Endothelial cell of umbilical vein (primary cell): ENCODE measurements at places on chromosomes 3 and 15.

- DNase-seq, result no peak
Observed at GRCh38 chr3:20072422-20072821, 32.2 kb downstream of the KAT2B start.

DNA sequence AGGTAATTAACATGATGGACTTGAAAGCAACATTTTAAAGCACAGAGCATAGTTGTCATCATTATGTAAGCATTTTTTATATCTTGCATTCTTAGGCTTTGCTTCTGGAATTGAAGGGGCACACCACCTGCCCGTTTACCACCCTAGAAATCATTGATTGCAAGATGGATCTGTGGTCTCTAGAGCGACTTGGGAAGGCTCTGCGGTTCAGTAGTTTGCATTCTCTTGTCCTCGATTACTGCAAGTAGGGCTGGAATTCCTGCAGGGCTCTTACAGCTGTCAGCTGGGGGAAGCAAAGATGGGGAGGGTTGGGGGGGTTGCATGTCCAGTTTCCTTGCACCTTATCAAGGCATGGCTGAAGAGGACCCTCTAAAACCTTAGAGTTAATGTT lies 56.7 kb upstream of the RNF7 start:
- no peak for DNase-seq

- DNase-seq, result peak; percentile 51
Observed at GRCh38 chr15:60540002-60540651, 61.2 kb upstream of the ICE2 start.

- DNase-seq, result peak; percentile 88
Observed at GRCh38 chr3:11199902-11200845, 45.9 kb downstream of the HRH1 start.

DNA sequence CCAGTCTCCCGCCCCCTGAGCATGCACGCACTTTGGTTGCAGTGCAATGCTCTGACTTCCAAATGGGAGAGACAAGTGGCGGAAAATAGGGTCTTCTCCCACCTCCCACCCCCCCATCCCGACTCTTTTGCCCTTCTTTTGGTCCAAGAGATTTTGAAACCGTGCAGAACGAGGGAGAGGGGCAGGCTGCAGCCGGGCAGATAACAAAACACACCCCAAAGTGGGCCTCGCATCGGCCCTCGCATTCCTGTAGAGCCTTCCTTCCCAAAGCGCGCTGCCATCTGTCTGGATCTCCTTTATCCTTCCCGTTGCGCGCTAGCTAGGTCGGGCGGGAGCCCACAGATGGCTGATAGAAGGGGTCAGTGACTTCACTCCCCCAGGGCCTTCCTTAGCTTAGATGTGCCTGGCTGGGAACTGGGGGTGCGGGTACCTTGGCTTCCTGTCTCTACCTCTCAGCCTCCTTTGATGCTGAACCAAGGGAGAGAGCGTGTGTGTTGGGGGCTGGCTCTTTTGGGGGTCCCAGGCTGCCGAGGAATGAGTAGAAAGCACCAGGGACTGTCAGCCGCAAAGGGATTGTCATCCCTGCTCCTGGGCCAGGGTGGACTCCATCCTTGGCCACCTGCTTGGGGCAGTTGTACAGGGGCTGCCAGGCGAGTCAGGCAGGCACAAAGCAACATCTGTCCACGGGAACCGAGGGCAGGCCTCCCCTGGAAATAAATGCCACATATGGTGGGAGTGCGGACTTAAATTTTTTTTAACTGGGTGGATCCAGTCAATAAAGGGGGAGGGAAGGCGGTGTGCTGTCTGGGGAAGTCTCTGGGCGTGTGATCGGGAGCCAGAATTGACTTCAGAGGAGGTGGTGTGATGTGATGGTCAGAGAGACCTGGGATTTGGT lies 1.8 kb downstream of the SMAD3 start:
- DNase-seq, result peak; percentile 38

GRCh38 chr3:5891711-5892110 lies 704.2 kb downstream of the EDEM1 start:
- no peak for DNase-seq

DNA sequence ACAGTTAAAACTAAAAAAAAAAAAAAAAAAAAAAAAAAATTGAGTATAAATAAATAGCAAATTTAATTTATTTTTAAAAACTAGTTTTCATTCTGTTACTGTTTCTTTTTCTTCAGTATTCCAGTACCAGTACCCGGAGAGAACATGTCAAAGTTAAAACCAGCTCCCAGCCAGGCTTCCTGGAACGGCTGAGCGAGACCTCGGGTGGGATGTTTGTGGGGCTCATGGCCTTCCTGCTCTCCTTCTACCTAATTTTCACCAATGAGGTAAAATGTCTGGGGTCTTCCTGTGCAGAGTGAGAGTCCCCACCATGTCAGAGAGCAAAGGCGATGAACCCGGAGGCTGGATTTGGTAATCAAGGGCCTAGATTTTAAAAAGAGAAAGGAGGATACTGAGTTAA lies 4.4 kb downstream of the TMEM43 start:
- no peak for DNase-seq

- DNase-seq, result no peak
Observed at GRCh38 chr3:119649761-119650160, 10.6 kb downstream of the POPDC2 start.

- DNase-seq, result peak; percentile 78
Observed at GRCh38 chr3:50246517-50246954, 10.5 kb downstream of the GNAI2 start.

GRCh38 chr3:23495507-23495906 lies 292.4 kb downstream of the UBE2E2 start:
- DNase-seq, result peak; percentile 75

- DNase-seq, result no peak
Observed at GRCh38 chr3:55626279-55626665, 139.2 kb upstream of the WNT5A start.

GRCh38 chr15:101091080-101092017 lies 160.5 kb downstream of the CHSY1 start:
- DNase-seq, result peak; percentile 86

GRCh38 chr15:66832664-66833063 lies 130.6 kb downstream of the SMAD6 start:
- DNase-seq, result no peak

- DNase-seq, result peak; percentile 78
Observed at GRCh38 chr3:119627461-119627860, 29.8 kb downstream of the PLA1A start.

GRCh38 chr3:19644405-19644804 lies 289.6 kb downstream of the EFHB start:
- no peak for DNase-seq

DNA sequence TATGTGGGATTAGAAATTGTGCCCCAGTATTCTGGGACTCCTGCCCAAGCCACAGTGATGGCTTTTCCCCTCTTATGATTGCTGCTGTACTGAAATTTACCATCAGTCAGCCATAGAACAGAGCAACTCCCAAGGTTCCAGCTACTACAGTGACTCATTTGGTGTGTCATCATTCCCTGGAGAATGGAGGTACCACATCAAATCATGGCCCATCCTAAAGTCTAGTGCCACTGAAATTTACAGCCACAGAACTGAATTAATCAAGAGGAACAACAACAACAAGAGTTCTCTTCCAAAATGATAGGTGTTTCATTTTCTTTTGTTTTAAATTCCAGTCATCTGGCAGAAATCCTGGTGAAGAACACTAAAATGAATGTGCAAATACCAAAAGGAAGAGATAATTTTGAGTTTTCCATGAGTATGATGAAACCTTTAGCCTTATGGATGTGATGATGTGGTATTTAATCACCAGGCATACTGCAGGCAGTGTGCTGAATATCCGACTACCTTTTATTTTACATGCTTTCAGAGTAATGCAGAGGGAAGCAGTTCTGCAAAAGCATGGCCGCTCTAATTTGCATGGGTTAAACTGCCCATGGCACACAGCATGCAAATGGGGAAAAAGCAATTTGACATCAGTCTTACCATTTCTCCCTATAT lies 75.6 kb upstream of the SLC2A2 start:
- DNase-seq, result no peak

DNA sequence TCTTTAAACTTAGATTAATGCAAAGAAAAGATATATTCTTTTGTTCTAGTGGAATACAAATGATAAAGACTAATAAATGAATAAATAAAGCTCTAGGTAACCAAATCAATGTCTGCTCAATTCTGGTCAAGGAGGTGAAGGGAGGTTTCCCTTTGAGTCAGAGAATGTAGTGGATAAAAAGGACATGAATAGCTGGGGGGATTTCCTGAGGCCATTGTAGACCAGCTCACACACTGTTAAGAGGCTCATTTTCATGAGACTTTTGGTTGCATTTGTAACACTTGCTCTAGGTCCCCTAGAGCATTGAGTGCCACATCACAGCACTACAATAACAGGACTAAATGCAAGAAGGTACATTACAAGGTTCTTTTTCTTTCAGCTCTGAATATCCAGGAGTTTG lies 170.7 kb downstream of the TIGIT start:
- no peak for DNase-seq

DNA sequence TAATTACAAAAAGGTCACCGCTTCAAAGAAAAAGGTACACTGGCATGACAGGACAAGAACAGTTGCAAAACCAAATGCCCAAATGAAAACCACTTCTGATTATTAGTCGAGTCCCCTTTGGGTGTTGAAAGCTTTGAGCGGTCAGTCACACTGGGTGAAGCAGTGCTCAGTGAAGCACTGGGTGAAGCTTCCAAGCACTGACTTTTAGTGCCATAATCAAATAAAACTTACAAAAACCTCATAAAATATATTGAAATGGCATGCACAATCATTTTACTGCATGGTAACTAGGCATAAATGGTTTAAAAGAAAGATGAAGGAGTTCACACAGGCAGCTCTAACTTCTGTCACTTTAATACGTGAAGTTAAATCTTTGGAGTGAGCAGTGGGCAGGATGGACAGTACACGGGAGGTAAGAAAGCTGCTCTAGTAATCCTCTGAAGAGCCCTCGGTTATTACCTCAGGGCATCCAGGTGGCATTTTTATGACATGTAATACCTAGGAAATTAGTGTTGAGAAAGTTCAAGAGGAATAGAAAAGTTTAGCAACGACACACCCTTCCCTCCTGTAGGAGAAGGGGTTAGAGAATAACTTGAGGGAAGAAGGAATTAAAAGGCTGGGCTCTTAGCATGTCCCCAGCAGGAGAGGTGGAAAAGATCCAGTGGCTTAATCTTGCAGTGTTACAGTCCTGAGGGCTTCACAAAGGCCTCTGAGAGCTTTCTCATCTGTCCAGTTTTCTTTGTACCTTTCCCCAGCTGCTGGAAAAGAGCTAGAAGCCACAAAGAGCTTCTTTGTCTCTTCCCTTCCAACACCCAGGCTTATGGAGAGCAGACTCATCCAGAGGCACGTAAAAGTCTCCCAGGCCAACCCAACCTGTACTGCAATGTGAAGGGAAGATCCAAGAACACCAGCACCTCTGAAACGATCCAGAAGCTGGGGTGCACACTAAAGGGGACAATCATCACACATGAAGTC lies 64.9 kb upstream of the MYO5C start:
- DNase-seq, result no peak

GRCh38 chr3:111194048-111194447 lies 122.4 kb downstream of the NECTIN3 start:
- no peak for DNase-seq

- peak; percentile 26 for DNase-seq
Observed at GRCh38 chr15:29596266-29596665, 226.0 kb downstream of the TJP1 start.

DNA sequence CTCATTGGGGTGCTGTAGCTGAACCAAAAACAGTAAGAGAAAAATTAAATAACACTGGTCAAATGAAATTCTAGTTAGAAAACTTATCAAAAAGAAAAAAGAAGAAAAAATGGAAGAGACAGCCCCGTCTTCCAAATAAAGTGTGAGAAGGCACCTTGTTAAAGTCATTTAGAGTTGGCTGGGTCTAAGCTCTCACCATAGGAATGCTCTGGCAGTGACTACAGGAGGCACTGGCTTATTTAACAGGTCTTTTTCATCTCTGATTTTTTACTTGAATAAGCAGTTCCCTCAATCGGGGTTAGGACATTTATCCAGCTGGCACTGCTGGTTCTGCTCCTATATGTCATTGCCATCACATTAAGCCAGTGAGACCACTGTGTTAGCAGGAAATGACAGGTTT lies 1.6 kb upstream of the ABI3BP start:
- no peak for DNase-seq

GRCh38 chr3:57003676-57004075 lies 56.8 kb upstream of the SPATA12 start:
- DNase-seq, result no peak

DNA sequence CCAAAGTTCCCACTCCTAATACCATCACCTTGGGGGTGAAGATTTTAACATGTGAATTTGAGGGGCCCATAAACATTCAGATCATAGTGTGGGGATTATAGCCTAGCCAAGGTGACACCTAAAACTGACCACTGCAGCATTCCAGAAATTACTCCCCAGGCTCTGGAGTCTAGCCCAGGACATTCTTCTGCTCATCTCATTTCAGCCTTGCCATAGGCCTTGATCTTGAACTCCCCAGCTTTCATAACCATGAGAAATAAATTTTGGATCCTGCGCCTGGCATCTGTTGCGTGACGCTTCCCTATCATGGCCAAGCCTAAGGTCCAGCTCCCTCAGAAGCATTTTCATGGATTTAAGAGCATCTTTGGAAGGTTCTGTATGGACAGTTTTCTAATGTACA lies 502.9 kb upstream of the THBS1 start:
- DNase-seq, result no peak

DNA sequence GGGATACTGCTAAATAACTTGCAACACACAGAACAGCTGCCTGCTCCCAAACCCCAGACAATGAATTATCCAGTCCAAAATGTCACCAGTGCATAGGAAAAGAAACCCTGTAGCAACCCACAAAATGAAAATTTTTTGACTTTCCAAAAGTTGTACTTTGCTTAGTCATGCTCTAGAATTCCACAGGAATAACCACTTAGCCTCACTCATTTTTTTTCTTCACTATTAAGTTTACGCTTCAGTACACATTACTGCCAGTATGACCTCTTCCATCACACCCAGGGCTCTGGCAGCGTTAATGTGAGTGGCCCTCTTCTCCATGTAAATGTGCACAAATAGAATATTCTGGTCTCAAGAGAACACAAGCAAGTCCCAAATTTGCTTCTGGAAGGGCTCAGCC lies 259.8 kb downstream of the MAGI1 start:
- DNase-seq, result no peak

DNA sequence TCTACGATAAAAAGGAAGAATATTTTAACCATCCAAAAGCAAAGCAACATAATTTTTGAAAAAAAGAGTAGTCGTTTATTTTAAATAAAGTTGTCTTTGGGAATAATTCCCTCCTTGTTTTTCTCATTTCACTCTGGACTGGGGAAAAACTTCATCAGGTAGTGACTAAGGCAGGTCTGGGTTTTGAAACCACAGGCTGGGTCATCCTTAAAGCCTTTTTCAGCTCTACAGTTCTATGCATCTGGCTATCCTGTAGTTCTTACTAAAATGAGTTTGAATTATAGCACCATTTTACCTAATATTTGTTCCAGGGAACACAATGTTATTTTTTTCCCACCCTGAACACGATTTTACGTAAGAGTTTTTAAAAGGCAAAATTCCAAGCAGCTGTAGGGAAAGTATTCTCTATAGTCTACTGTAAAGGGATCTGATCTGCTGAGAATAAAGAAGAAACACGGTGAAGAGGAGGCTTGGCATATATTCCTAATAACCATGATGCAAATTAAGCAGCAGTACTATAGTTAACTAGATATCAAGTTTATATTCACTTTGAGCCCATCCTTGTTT lies 107.7 kb downstream of the OSBPL10 start:
- DNase-seq, result no peak

GRCh38 chr3:10459954-10460754 lies 45.2 kb downstream of the ATP2B2 start:
- peak; percentile 59 for DNase-seq
